ENCODE measurements at places on chromosomes 2 and 18. TPM values are rescaled to one million over a fixed set of nuclear protein-coding genes. Genes with fewer than 3 reads are reported as not detected.

GRCh38 chr2:231397011-231397927 is 1.8 kb downstream of the B3GNT7 start:
- no peaks in the 10 kb centered on the region for H3K4me1 ChIP-seq
- H3K27ac ChIP-seq = no peak overlapping the region
- DNase-seq = no peak
- peaks cover 26% of the 10 kb centered on the region for H3K27me3 ChIP-seq

Gene CRYBA2
- not detected for total RNA-seq

DNA sequence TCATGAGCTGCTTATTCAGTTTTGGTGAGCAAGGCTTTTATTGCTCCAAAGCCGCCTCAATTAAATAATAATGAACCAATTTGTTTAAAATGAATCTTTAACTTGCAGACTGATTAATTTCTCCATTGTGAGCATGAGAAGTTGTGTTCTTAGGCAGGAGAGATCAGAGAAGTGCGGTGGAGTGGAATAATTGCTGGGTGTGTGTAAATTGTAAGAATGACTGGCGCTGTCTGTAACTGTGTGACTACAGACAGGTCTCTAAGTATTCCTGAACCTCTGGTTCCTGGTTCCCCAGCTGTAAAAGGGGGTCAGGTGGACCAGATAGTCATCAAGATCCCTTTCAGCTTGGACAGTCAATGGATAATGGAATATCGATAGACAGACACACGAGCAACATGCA is 98.0 kb upstream of the EFEMP1 start:
- no peaks in the 10 kb centered on the region for H3K36me3 ChIP-seq
- no peak overlapping the region for H3K27ac ChIP-seq
- no peak overlapping the region for H3K4me3 ChIP-seq
- no peak for DNase-seq
- H3K4me1 ChIP-seq = no peaks in the 10 kb centered on the region
- H3K27me3 ChIP-seq = no peaks in the 10 kb centered on the region

DNA sequence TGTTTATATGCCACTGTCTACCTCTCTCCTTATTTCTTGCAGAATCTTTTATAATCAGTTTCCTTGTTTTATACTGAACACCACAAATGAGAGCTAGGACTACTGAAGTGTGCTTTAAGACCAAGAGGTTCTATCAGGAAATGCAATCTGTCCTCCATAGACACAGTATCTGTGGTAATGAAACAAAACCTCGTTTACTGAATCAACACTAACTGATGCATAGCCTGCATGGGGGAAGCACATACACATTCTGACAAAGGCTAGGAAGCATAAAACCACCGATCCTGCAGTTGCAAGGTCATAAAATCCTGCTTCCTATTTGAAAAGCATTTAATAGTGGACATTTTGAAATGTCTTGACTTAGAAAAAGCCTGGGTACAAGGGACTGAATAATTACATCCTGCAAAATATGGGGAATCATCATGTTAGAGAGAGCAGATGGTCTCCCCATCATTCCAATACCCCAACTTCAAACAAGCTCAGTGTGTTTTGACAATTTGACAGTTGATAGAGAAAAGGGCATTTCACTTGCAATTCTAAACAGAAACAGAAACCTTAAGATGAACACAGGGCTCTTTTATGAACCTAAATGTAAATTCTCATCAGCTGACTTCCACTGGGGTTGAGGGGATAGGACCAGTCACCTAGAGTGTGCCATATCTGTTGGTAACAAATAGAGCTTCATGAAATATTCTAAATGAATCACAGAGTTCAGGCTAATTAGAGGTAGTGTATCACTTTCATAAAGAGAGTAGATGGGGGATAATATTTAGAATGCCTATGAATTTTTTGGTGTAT is 1845.6 kb upstream of the PIK3C3 start:
- no peak for DNase-seq
- H3K27ac ChIP-seq = no peak overlapping the region
- H3K27me3 ChIP-seq = no peaks in the 10 kb centered on the region
- no peak overlapping the region for H3K4me3 ChIP-seq
- no peaks in the 10 kb centered on the region for H3K36me3 ChIP-seq

DNA sequence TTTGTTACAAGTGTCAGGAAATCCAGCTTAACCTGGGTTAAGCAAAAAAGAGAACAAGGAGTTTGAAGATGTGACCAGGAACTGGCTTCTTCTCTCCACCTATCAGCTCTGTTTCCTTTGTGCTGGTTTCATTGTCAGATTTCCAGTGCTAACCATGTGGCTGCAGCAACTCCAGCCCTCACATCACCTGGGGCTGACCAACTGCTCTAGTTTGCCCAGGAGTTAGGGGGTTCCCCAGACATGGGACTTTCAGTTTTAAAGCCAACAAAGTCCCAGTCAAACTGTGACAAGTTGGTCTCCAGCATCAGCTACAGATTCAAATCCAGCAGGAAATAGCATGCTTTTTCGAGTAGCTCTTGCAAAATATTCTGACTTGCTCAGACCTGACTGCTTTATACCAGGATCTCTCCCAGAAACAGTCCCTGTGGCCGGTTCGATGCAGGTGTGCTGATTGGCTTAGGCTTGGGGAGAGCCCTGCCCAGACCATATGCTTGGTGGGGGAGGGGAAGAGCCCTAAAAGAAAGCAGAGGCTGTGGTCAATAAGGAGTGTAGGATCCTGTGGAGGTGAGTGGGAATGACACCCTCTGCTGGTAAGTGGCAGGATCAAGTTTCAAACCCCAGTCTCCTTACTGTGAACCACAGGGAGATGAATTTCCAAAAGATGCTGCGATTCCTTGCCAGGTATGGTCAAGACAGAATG is 49.5 kb downstream of the KCNE4 start:
- no peak overlapping the region for H3K4me3 ChIP-seq
- H3K27ac ChIP-seq = no peak overlapping the region
- no peak for DNase-seq
- H3K4me1 ChIP-seq = peaks cover 27% of the 10 kb centered on the region
- H3K36me3 ChIP-seq = no peaks in the 10 kb centered on the region

DNA sequence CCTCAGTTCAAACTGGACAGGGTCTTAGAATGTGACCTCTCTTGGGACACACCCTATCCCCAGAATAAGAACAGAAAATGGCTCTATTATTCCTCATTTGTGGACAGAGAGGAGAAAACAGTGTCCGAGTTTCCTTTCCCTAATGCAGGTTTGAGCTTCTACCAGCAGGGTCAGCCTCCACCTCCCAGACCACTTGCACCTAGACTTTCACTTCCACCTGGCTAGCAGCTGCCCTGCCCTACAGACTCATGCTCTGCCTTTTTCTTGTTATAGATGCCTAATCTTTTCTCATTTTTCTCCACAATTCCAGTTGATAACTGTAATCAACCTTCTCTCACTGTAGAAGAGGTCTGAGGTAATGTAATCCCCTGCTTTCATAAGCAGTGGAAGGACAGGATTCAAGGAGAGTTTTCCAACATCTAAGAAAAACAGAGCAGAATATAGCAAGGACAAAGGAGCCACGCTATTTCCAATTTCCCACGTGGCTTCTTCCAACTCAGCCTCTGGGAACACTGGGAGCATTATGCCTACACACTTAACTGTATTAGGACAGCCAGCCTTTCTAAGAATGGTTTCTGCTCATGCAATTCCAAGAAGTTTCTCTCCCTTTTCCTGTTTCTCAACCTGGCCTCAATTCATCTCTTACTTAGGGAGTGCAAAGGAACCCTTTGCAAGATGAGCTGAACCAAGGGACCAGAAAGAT is 239.8 kb downstream of the BCL11A start:
- no peak for DNase-seq
- H3K4me1 ChIP-seq = no peaks in the 10 kb centered on the region
- no peak overlapping the region for H3K27ac ChIP-seq
- H3K36me3 ChIP-seq = no peaks in the 10 kb centered on the region
- no peak overlapping the region for H3K4me3 ChIP-seq

Gene AP1S3
- 0.59 TPM for total RNA-seq

GRCh38 chr2:65292461-65293011 is 64.9 kb downstream of the ACTR2 start:
- DNase-seq = no peak
- no peak overlapping the region for H3K4me3 ChIP-seq
- H3K4me1 ChIP-seq = no peaks in the 10 kb centered on the region
- H3K27me3 ChIP-seq = no peaks in the 10 kb centered on the region
- H3K27ac ChIP-seq = no peak overlapping the region

GRCh38 chr2:51960281-51960680 is 928.3 kb upstream of the NRXN1 start:
- H3K27me3 ChIP-seq = no peaks in the 10 kb centered on the region
- H3K4me1 ChIP-seq = no peaks in the 10 kb centered on the region
- no peak overlapping the region for H3K4me3 ChIP-seq
- no peaks in the 10 kb centered on the region for H3K36me3 ChIP-seq

Gene SIX3
- not detected for total RNA-seq

DNA sequence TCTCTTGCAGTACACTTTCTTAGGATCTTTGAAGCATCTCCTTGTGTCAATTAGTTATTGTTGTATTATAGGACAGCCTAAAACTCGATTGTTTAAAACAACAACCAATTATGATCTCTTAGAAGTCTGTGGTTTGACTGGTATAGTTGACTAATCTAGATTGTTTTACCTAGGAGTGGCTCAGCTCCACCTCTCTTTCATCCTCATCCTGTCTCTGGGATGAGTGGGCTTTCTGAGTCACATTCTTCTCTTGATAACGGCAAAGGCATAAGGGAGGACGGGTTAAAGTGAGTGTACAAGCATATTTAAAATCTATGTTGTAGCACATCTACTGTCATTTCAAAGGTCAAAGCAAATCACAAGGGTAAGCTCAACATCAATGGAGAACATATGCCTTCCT is 102.3 kb upstream of the GULP1 start:
- no peaks in the 10 kb centered on the region for H3K27me3 ChIP-seq
- DNase-seq = no peak
- H3K27ac ChIP-seq = no peak overlapping the region
- H3K4me1 ChIP-seq = no peaks in the 10 kb centered on the region

Gene GPR35
- 8.2 TPM for total RNA-seq

Gene HOXD13
- 0.21 TPM for total RNA-seq

Gene MAP2
- total RNA-seq = 20.2 TPM

Gene CNNM4
- 8.5 TPM for total RNA-seq

DNA sequence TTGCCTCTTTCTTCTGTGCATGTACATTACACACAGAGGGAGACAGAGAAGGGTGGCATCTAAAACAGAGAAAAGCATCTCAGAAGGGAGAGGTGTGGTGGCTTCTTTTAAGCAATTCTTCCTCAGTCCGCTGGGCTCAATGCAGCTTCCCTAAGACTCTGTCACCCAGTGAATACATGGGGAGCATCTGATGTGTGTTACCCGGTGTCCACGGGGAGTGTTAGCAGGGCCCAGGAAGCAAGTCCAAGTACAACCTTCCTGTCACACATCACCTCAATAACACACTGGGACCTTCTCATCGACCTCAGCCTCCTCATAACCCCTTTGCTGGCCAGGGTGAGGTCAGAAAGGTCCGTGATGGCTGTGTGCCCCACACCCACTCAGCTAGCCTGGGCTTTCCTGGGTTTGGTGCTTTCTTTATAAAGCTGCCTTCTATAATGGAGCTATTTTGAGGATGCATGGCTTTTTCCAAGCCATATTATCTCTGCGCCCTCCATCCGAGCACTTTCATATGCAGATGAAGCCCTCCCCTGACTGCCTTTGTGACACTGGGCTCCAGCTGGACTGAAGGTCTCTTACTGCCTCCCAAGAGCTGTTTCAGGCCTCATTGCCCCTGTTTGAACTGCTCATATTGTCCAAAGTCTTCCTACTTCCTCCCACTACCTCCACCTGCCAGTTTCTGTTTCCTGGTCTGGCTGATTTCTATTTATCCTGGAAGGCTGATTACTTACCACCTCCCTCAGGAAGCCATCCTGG is 21.4 kb downstream of the TNFRSF11A start:
- no peaks in the 10 kb centered on the region for H3K4me1 ChIP-seq
- no peak for DNase-seq
- peaks cover 4% of the 10 kb centered on the region for H3K27me3 ChIP-seq
- no peak overlapping the region for H3K27ac ChIP-seq

- H3K36me3 ChIP-seq = no peaks in the 10 kb centered on the region
- H3K27me3 ChIP-seq = no peaks in the 10 kb centered on the region
- no peak for DNase-seq
- H3K4me1 ChIP-seq = no peaks in the 10 kb centered on the region
Observed at GRCh38 chr2:200125444-200126284, 170.3 kb downstream of the MAIP1 start.

Gene PFN4
- 5.7 TPM for total RNA-seq

Gene MC5R
- not detected for total RNA-seq

- DNase-seq = no peak
- no peaks in the 10 kb centered on the region for H3K4me1 ChIP-seq
- H3K27me3 ChIP-seq = no peaks in the 10 kb centered on the region
- no peaks in the 10 kb centered on the region for H3K36me3 ChIP-seq
- H3K27ac ChIP-seq = no peak overlapping the region
Observed at GRCh38 chr2:33225350-33225749, 251.1 kb upstream of the RASGRP3 start.

- no peak overlapping the region for H3K27ac ChIP-seq
- no peaks in the 10 kb centered on the region for H3K4me1 ChIP-seq
- H3K4me3 ChIP-seq = no peak overlapping the region
- no peaks in the 10 kb centered on the region for H3K36me3 ChIP-seq
- no peak for DNase-seq
- H3K27me3 ChIP-seq = no peaks in the 10 kb centered on the region
Observed at GRCh38 chr2:163556511-163556910, 179.3 kb downstream of the FIGN start.

Gene NGEF
- 25.1 TPM for total RNA-seq

DNA sequence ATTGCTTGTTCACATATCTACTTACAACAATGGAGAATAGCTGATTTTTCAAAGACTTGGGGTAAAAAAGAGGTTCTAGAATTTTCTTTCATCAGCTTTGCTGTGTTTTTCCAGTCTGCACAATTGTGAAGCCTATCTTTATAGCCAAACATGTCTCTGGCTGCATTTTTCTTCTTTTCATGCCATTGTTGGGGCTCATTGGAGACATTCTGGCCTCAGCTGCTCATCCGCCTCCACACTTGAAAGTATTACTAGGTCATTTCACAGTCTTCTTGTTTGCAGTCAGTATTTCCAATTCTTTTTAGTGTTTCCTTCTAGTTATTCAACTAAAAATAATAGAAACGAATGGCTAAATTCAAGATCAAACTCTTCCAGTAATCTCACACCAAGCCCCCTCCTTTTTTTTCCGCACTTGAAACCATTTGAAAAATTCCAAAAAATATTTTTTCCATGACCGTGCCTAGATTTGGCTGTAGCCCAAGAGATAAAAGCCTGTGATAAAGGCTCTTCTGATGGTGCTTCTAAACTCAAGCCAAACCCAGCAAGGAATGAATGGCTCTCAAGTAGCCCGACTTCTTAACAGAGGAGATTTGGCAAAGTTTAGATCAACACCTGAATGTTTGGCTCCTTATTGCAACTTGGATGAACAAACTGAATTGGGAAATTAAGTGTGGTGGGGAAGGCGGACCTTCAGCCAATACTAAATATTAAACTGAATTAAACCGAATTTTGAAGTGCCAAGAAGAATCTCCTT is 103.4 kb downstream of the NRP2 start:
- no peak overlapping the region for H3K4me3 ChIP-seq
- no peaks in the 10 kb centered on the region for H3K4me1 ChIP-seq
- no peak for DNase-seq
- no peaks in the 10 kb centered on the region for H3K27me3 ChIP-seq
- H3K36me3 ChIP-seq = no peaks in the 10 kb centered on the region

Data from tibial nerve (tissue), 4 donors.